H7 (cell line): ENCODE measurements at places on chromosomes 16 and 17. TPM values are rescaled to one million over a fixed set of nuclear protein-coding genes. Genes with fewer than 3 reads are reported as not detected.
A peak's percentile ranks its signal among the peaks of the same experiment; 100 is the strongest.

Gene HOXB8
- not detected in 2 replicates for total RNA-seq

Gene SPATA32
- total RNA-seq, result 0.24 TPM in 1 of 2 replicates, not detected in the other

Gene NUDT21
- total RNA-seq, result 158 and 160 TPM in 2 replicates

Gene CD300E
- total RNA-seq, result 0.03 TPM in 1 of 2 replicates, not detected in the other

Gene NPIPB13
- total RNA-seq, result 1.0 TPM in 1 of 2 replicates, not detected in the other

Gene ZFPM1
- total RNA-seq, result 1.1 and 1.7 TPM in 2 replicates

Gene DNAH9
- 0.85 and 0.97 TPM in 2 replicates for total RNA-seq

Gene TMEM170A
- total RNA-seq, result 43.7 and 55.9 TPM in 2 replicates

DNA sequence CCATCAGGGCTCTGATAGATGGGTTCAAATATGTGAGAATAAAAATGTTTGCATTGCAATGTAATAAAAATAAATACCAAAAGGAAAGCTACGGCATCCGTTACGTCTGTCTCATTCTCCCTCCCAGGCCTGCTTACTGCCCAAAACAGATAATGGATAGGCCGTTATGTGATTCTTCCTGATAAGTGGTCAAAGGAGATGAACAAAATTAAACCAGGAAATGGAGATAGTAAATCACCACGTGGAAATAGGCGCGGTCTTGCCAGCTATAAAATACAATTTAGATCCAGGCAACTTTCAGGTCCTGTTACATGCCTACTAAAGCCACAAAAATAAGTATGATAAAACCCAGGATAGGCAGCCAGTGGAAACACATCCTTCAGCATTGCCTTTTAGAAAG lies 49.5 kb upstream of the CCL1 start:
- DNase-seq, result no peak

DNA sequence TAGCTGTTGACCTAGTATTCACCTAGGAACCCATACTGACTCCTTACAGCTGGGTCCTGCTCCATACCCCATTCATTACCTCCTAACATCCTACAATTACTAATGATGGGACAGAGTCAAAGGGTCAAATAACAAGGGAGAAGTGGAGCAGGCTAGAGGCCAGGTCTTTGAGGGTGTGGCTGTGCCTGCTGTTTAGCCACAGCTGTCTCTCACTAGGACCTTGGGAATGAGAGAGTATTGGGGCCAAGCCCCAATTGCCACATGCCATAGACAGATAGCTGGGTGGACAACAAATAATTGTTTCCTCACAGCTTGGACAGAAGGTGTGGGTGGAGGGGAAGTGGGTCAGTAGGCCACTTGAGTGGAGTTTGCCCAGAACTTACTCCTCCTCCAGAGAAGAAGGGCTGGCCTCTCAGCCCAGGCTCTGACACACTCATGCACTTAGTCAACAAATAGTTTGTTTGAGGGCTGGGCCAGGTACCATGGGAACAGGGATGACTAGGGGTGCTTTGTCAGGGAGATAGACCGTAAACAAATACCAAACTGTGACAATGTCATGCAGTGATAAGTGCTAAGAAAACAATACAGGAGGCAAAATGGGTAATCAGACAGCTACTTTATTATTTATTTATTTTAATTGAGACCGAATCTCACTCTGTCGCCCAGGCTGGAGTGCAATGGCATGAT lies 10.2 kb upstream of the CENPT start:
- DNase-seq, result peak; percentile 78

GRCh38 chr17:17354560-17355349 lies 51.6 kb downstream of the NT5M start:
- DNase-seq, result peak; percentile 94

GRCh38 chr17:29238133-29238850 lies 8.4 kb upstream of the CRYBA1 start:
- DNase-seq, result no peak

DNA sequence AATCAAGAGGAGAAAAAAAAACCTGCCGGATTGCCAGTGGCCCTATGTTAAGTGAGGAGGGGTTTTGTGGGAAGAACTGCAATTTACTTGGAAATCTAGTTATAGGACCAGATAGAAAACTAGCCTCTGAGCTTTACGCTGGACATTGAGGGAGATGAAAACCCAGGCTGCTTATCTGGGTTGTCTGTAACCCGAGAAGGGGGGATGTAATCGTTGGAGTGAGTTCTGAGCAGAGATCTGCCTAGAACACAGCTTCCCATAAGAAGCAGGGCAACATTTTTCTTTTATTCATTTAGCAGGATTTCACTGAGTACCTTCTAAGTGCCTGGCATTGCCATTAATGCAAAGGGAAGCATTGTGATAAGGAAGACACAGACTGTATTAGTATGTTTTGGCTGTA lies 70.6 kb downstream of the KATNIP start:
- DNase-seq, result no peak

DNA sequence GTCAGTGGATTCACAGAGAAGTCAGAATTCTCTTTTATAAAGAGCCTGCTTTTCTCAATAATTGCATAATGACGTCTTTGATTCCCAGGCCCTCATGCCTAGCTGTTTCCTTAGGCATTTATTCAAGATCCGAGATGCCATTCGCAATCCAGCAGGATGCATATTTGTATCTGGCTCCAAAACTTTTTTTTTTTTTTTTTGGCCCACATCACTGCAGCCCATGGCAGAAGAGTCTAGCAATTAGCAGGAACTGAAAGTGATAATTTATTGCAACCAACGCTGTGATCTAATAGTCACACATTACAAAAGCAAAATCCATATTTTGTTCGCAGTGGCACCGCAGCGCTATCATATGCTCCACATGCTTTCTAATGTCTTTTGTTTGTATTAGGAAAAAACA lies 503.4 kb downstream of the MAF start:
- no peak for DNase-seq

- DNase-seq, result no peak
Measured at GRCh38 chr17:83008186-83008510, 71.3 kb upstream of the METRNL start.

GRCh38 chr17:44345454-44346026 lies 438 bp downstream of the GRN start:
- peak; percentile 93 for DNase-seq

GRCh38 chr16:67936124-67936879 lies at the start of gene PSMB10:
Gene PSMB10, minus strand, starts transcription at chr16:67936850. Its CDS starts 101 bp downstream, at chr16:67936749.
- DNase-seq, result peak; percentile 89

DNA sequence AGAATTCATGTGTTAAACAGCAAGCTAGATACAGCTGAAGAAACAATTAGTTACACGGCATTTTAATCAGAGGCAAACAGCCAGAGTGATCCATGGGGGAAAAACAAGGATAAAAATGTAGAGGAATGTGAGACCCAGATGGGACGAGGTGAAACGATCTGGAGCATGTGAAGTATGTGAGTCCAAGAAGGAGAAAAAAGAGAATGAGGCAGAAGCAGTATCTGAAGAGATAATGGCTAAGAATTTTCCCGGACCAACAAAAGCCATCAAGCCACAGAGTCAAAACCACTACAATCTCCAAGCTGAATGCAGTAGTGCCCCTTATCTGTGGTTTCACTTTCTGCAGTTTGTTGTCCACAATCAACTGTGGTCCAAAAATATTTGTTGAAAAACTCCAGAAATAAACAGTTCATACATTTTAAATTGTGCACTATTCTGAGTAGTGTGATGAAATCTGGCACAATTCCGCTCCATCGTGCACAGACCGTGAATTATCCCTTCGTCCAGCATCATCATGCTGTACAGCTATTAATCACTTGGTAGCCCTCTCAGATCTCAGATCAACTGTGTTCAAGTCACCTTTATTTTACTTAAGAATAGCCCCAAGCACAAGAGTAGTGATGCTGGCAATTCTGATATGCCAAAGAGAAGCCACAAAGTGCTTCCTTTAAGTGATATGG lies 18.8 kb downstream of the MYH10 start:
- no peak for DNase-seq

DNA sequence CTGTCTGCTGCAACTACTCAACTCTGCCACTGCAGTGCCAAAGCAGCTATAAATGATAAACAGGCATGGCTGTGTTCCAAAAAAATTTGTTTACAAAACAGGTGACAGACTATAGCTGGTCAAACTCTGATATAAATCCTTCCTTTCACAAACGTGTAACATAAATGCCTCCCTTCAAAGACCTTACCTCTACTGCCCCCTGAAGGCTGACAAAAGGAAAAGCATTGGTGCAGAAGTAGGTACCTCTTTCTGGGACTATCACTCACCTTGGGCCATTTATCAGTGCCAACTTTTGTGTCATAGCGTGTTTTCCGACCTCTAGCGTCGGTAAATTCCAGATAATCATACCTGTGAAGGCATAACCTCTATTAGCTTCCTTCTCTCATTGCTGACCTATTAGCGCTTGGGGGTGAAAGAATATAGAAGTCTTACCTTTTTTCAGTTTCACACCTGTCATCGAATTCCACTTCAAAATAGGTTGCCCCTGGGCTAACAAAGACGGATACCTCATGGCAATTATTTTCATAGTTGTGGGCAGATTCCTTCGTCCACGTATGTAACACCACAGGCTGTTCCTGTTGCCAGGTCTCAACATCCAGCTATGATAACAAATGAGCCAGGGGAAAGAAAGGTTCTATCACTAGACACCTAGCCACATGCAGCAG lies 67.9 kb downstream of the ZZEF1 start:
- DNase-seq, result peak; percentile 72

GRCh38 chr16:69663846-69664245 lies 62.5 kb downstream of the NQO1 start:
- no peak for DNase-seq

- peak; percentile 58 for DNase-seq
Measured at GRCh38 chr17:1003972-1004768, 7.2 kb downstream of the TIMM22 start.

DNA sequence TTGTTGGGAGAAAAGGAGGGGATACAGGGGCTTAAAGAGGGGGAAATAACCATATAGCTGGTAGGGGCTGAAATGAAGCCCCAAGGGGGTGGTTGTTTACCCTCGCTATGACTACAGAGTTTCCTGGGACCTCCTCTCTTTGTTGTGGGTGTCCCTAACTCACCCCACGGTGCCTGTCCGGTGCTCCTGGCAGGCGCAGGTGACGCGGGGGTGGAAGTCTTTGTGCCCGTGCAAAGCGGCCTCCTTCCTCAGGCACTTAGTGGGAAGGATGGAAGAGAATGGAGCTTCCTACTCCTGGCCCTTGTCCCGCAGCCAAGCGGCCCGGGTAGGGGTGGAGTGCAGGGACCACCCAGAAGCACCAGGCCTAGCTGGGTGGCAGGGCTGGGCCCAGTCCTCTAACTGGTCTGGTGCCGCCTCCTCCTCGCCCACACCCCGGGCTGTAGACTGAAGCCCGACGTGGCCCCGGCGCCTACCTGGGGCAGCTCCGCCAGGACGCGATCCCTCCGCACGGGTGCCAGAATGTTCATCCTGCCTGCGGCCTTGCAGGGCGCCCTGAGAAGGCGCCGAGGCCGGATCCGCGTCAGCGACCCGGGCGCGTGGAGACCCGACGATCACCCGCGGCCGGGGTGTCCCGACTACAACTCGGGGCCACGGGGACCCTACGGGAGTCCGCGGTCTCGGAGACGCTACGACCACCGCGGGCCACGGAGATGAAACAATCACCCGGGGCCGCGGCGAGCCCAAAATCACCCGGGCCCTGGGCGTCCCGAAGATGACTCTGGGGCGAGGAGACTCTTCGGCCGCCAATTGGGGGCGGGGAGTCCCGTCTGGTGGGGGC lies 709 bp downstream of the RAB34 start:
- peak; percentile 77 for DNase-seq

DNA sequence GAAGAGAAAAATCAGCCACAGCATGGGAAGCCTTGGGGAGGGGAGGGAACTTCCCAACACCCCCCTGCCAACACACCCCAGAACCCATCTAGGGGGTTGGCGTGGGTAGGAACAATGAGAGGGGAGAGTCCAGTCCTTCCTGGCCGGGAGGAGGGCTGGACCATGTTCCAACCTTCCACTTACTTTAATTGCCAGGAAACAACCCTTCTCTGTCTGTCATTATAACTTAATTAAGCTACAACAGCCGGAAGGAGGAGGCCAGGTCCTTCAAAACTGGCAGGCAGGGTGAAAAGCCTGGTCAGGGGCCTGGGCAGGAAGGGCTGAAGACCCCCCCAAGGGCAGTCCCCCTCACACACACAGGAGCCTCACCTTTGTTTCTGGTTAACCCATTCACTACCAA lies 447.0 kb downstream of the SOX9 start:
- no peak for DNase-seq

- no peak for DNase-seq
Measured at GRCh38 chr16:84687715-84688114, 12.1 kb upstream of the USP10 start.

GRCh38 chr16:52095471-52095870 lies 451.5 kb downstream of the TOX3 start:
- no peak for DNase-seq

DNA sequence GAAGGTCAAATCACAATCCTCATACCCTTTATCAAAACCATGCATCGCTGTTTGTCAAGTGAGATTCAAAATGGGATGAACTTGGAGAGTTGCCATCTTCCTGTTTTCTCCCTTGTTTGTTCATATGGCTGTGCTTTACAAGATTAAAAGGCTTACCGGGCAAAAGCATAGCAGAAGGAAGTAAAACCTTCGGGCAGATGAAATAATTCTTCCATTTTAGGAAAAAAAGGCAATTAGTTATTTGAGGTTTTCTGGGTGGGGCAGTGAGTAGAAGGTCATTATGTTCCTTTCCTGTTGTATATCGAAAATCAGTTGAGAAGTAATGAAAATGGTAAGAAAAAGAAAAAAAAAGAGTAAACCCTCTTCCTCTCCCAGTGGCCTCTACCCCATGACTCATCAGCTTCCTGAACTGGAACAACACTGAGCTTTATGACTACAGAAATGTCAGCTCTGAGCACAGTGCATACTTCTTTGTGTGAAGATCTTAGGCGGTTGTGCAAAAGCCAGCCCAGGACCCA lies 369.2 kb downstream of the CDH13 start:
- DNase-seq, result no peak

DNA sequence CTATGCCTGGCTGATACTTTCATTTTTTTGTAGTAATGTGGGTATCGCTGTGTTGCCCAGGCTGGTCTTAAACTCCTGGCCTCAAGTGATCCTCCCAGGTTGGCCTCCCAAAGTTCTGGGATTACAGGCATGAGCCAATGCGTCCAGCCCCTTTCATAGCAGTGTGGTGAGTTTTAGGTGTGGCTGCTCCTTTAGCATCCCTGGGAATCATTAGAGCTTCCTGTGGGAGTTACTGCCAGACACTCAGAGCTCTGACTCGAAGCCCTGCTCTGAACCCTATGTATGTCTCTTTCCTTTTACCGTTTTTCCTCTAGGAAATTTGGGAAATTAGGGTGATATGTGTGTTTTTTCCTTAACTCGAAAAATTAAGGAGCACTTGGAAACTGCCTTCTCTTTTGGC lies 44.5 kb downstream of the NDE1 start:
- DNase-seq, result no peak

GRCh38 chr17:34219405-34219804 lies 35.7 kb upstream of the CCL2 start:
- no peak for DNase-seq

DNA sequence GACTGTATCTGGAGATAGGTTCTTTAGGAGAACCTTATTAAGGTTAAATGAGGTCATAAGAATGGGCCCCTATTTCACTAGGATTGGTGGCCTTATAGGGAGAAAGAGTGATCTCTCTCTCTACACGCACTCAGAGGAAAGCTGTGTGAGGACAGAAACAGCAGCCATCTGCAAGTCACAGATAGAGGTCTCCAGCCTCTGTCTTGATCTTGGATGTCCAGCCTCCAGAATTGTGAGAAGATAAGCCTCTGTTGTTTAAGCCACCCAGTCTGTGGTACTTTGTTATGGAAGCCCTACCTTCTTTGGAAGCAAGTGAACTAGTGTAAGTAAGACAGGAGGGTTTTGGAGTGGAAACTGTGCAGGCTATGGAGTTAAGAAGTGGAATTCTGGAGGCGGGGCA lies 93.2 kb downstream of the ELAC2 start:
- DNase-seq, result no peak

- DNase-seq, result peak; percentile 58
Measured at GRCh38 chr17:51322390-51323029, 62.2 kb downstream of the UTP18 start.

- DNase-seq, result no peak
Measured at GRCh38 chr17:14197586-14197985, 39.1 kb downstream of the CDRT15 start.
